AG10803 (cell line): ENCODE measurements at places on chromosomes 4 and X.

GRCh38 chrX:70087857-70088630 lies 25.8 kb downstream of the OTUD6A start:
- DNase-seq: peak; percentile 82

DNA sequence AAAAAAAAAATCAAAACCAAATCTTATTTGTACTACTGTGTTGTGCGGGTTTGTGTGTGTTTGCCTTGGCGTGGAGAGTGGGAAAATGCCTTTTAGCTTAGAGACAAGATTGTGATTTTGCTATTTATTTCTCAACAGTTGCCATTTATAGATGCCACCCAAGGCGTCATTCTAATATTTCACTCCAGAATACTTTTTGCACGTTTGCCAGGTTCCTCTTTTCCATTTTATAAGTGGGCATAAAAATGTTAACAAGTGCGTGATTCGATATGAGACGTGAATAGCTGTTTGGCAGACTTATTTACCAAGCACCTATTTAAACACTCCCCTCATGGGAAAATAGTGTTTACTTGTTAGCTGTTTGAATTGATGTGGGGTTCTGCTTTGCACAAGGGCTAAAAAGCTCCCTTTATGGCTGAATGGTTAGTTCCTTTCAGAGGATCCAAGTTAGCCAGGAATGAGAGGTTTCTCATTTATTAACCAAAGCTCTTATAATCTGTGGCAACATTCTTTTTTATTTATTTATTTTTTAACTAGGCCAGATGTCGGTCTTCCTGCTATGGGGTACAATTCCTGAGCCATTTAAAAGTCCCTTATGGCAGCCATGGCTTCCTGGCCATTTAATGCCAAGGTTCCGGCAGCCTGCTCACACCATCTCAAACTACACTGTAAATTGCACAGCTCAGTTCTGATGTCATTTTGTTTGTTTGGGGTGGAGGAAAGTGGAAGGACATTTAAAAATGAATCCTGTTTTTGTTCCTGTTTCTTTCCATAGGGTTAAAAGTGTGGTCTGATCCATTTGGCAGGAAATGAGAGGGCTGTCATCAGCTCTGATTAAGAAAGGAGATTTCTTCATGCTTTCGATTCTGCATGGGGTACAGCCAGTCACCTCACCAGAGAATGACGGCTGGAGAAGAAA lies 14.6 kb downstream of the SMIM20 start:
- DNase-seq: peak; percentile 62

DNA sequence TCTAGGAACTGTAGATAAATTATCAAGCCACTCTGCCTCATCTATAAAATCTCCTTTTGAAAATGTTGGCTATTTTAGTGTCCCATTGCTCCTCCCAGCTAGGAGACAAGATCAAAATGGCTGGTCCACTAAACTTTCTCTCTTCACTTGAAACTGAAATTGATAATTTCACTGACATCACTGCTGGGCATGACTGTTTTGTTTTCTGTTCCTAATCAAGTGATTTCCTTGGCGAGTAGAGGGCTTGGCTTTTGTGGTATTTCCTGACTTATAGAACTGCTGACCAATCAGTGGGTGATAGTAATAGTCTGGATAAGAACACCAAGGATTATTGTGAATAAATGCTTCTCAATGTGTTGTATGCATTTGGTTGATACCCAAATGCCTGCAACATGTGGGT lies 2152.9 kb downstream of the ARAP2 start:
- DNase-seq: no peak

GRCh38 chr4:108498925-108499324 lies 121.5 kb upstream of the RPL34 start:
- no peak for DNase-seq

- no peak for DNase-seq
Measured at GRCh38 chrX:40064055-40064597, 33.6 kb downstream of the BCOR start.

- DNase-seq: peak; percentile 52
Measured at GRCh38 chr4:5874811-5875449, 18.0 kb downstream of the CRMP1 start.
